ENCODE measurements at places on chromosomes 5 and 9.

DNA sequence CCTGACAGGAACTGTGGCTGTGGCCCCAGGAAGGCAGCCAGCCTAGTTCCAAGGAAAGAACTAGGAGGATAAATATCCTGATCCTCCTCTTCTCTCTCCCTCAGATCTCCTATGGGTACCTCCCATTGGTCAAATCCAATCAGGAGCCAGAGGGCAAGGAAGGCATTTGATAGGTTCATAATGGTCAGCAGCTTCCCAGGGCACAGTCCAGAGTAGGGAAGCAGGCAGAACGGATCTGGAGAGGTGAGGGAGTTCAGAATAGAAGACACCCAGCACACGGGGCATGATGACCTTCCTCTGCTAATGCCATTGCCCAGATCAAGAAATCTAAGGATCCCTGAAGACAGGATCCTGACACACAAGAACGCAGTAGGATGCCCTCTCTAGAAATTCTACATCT is 8.6 kb downstream of the ABLIM3 start:
- DNase-seq: no peak

DNA sequence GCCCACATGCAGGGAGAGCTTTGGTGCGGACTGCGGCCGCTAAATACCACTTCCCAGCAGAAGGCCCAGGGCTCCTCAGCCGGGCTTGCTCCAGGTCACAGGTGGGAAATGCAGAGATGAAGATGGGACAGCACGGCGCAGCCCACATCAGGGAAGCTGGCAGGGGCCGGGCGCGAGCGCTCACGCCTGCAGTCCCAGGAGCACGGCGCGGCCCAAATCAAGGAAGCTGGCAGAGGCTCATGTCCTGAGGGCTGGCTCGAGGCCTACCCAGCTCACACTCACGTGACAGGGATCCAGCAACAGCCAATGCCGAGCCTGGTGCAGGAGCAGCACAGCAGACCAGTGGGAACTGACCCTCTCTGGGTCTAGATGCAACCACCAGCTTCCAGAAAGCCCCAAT is 16.3 kb downstream of the LPCAT1 start:
- no peak for DNase-seq

- DNase-seq: no peak
Measured at GRCh38 chr5:15844253-15844652, 335.3 kb downstream of the MARCHF11 start.

DNA sequence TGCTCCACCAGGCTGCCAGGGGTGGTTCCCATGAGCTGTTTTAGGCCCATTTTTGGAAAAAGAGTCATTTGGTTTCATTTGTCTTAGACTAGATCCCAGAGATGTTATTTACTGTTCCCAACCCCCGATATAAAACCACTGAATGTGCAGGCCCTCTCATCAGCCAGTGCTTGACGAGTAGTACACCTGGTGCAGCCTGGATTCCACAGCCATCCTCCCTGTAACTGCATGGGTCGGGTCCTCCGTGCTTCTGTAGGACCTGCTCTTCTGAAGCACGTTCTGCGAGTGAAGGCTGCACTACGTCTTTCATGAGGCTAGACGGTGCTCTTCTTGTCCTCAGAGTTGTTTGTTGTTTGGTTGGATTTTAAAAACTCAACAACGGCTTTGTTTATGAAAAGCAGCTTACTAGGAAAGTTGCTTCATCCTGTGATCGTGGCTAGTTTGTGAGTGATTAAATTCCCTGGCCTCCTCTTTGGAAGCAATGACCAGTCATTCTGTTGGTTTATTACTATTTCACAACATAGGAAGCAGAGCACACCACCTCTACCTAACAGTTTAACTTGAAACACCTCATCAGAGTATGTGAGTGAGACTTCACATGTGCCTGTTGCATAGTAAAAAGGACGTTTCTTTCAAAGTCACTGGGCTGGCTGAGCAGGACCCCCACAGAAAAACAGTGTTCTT is 135.2 kb downstream of the AOPEP start:
- DNase-seq: peak; percentile 93

DNA sequence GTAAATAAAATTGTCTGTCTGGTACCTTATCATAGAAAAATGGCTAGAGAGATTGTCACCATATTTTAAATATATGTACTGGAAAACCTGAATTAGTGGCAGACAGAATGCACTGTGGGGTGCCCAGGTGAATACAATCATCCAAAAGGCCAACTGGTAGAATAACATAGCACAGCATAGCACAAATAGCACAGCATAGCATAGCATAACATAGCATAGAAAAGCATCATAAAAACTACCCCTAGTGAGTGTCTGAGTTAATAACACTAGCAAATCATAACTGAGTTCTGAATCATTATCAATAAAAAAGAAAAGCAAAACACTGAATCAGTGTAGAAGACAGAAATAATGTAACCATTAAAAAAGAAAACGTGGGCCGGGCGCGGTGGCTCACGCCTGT is 102.3 kb downstream of the KIAA0825 start:
- DNase-seq: no peak

DNA sequence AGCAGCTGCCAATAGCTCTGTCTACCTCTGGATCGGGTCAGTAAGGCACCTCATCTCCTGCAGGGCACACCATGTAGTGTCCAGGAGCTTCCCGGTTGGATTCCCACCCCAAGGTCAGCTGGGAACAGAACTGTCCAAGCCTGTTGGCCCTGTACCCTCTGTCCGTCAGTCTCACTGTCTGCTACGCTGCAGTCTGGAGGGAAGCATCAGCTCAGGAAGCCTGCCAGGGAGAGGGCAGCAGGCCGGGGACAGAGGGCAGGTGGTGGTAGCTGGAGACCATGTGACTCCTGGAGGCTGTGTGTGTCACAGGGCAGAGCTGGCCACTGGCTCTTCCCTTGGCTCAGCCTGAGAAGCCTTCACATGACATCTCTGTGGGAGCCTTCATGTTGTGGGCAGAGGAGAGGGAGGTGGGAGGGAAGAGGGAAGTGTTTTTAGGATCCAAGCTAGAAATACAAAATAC is 134.5 kb downstream of the SEC61B start:
- no peak for DNase-seq

- DNase-seq: no peak
Measured at GRCh38 chr5:32096891-32097595, 77.1 kb downstream of the GOLPH3 start.

DNA sequence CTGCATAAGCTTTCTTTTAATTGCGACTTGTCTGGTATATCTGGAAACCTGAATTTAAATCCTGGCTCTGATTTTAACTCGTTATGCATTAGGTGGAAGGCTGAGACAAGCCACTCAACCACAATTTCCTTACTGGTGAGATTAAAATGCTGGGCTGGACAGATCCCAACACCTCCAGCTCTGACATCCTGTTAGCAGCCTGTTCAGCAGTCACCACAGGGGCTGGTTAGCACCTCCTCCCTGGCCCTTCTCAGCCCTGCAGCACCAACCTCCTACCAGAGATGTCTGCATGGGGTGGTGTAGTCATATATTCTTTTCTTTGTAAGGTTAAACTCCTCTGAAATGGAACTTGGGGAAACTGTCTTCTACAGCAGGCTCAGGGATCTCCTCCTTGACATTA is 156.5 kb upstream of the NFIL3 start:
- DNase-seq: peak; percentile 34

GRCh38 chr9:125133403-125134329 is 9.7 kb downstream of the SCAI start:
- peak; percentile 22 for DNase-seq

- peak; percentile 44 for DNase-seq
Measured at GRCh38 chr9:130114741-130115140, 57.5 kb upstream of the NCS1 start.

DNA sequence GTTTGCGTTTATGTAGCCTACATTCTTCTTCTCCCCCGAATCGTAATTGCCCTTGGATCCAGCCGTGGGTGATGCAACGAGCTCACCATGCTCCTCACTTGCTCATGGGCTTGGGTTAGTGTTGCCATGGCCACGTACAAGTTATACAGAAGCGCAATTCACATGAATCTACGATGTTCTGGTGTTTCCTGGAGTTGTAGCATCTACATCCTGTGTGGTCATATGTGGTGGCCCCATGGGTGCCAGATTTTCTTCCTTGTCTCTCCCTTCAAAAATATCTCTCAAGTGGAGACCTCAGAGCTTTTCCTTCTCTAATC is 115.3 kb downstream of the TLE4 start:
- no peak for DNase-seq

GRCh38 chr5:146426853-146427618 is 20.1 kb upstream of the TCERG1 start:
- DNase-seq: peak; percentile 41

DNA sequence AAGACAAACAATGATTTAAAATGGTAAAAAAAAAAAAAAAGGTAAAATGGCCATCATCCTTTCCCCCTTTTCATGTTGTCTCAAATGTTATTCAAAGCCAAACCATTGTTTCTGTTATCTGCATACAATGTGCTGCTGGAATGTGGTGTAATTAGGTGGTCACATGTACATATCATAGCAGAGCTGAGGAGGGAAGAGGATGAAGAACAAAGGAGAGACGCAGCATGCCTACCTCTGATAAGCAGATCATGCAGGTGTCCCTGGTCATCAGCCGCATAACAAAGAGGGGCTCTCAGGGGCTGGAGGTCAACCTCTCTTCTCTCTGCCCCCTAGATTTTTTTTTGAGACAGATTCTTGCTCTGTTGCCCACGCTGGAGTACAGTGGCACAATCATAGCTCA is 141.0 kb downstream of the CARTPT start:
- no peak for DNase-seq

DNA sequence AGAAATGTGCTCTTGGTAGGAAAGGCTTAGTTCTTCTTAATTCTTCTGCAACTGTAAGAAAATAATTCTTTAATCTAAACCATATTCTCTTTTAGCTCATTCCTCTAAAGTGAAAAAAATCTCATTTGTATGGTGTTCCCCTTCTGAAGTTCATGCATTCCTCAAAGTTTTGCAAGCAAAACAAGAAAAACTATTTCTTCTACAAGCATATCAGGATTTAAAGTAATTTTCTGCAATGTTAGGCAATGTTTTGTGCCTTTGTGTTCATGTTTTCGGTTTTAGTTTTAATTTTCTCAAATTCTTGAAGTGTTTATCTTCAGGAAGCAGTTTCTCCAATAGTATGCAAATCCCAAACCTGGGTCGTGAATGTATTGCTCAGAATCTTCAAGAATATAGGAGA is 12.7 kb upstream of the GPR21 start:
- peak; percentile 8 for DNase-seq
